ENCODE measurements at places on chromosomes 4 and X.

GRCh38 chr4:36328130-36328529, 46.7 kb downstream of the DTHD1 start:
- no peaks in the 10 kb centered on the region for H3K36me3 ChIP-seq
- no peaks in the 10 kb centered on the region for H3K27me3 ChIP-seq
- no peak for DNase-seq

DNA sequence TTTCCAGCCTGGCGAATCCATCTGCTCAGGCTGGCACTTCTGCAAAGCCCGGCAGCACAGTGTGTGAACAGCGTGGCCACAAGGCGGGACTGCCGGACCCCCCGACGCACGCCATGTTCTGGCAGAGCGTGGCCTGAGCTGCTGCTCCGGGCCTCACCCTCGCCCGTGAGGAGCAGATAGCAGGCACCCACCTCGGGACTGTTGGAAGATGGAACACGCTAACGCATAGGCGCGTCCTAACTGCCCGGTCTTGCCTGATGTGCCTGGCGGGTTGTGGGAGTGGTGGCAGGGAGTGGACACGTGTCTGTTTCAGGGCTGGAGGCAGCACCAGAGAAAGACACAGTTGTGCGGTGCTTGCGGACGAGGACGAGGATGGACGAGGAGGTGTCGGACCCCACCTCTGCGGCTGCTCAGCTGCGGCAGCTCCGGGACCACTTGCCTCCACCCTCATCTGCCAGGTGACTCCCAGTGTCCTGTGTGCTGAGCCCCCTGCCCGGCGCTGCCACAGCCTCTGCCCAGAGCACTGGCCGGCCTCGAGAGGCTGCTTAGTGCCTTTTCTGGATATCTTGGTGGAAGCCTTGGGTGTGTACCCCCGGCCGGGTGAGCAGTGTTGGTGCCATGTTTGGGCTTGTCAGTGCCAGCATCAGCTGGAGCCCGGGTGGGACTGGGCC, 28.2 kb downstream of the UVSSA start:
- no peaks in the 10 kb centered on the region for H3K27me3 ChIP-seq
- peaks cover 31% of the 10 kb centered on the region for H3K36me3 ChIP-seq
- DNase-seq, result no peak
- no peak overlapping the region for H3K27ac ChIP-seq

DNA sequence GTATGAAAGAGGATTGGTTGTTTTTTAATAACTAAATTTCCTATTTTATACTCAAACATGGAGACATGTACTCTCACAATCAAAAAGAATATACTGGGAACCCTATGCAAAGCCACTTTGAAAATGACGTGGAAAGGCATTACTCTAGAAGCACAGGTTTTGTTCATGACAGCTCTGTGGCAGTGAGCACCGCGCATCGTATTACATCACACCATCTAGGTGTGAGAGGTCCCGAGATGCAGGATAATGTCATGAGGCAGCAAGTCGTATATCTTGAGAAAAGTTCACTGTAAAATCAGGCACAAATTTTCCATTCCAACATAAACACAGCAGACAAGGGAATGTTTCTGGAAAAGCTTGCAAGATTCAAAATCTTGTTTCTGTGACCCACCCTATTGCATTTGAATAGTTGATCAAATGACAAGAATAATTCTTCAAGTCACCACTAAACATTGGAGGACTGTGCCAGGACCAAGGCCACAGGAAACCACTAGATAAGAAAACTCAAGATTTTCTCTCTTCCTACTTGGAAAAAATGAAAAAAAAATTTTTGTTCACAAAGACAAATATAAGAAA, 127.6 kb downstream of the LDB2 start:
- H3K27me3 ChIP-seq, result peaks cover 61% of the 10 kb centered on the region
- no peaks in the 10 kb centered on the region for H3K4me1 ChIP-seq
- no peak for DNase-seq
- H3K4me3 ChIP-seq, result no peak overlapping the region
- no peak overlapping the region for H3K27ac ChIP-seq
- H3K36me3 ChIP-seq, result no peaks in the 10 kb centered on the region

- no peak overlapping the region for H3K27ac ChIP-seq
- no peak overlapping the region for H3K4me3 ChIP-seq
- DNase-seq, result peak; percentile 81
- H3K4me1 ChIP-seq, result no peaks in the 10 kb centered on the region
- no peaks in the 10 kb centered on the region for H3K27me3 ChIP-seq
Measured at GRCh38 chr4:179867300-179867878, 2375.8 kb upstream of the TENM3 start.

DNA sequence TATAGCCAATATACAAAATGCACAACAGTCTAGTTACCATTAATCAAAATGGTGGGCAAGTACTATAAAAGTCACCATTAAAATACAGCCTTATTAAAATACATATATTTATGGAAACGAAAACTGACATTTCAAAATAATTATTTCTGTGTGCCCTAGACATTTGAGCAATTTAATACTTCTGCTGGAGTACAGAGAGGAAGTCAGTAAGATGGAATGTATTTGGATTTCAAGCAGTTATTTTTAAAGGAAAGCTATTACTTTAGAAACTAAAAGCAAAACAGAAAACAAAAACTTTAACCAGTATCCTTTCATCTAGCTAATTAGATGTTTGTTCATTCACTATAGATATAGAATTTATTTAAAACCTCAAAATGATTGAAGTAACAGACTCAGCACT, 37.8 kb upstream of the TLR2 start:
- no peak overlapping the region for H3K4me3 ChIP-seq
- H3K36me3 ChIP-seq, result no peaks in the 10 kb centered on the region
- H3K27ac ChIP-seq, result no peak overlapping the region
- no peaks in the 10 kb centered on the region for H3K27me3 ChIP-seq
- no peak for DNase-seq
- peaks cover 9% of the 10 kb centered on the region for H3K4me1 ChIP-seq

DNA sequence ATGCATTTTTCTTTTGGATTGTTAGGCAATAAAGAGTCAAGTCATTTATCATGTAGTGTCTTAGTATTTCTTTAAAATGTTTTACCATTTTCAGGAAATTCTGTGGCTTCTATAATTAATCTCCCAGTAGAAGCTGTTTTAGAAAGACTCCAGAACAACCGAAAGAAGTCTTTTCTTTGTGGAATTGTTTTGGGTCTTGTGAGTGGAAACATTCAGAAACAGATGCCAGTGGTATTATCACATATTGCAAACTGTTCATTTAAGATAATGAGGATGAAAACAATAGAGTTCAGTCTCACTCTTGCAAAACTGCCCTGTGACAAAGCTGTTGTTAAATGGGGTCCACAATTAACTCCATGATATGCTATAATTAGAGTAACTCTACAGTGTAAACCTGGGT, 211.2 kb upstream of the KIT start:
- no peak overlapping the region for H3K4me3 ChIP-seq
- peaks cover under 1% of the 10 kb centered on the region for H3K27me3 ChIP-seq
- no peaks in the 10 kb centered on the region for H3K36me3 ChIP-seq
- H3K4me1 ChIP-seq, result no peaks in the 10 kb centered on the region

DNA sequence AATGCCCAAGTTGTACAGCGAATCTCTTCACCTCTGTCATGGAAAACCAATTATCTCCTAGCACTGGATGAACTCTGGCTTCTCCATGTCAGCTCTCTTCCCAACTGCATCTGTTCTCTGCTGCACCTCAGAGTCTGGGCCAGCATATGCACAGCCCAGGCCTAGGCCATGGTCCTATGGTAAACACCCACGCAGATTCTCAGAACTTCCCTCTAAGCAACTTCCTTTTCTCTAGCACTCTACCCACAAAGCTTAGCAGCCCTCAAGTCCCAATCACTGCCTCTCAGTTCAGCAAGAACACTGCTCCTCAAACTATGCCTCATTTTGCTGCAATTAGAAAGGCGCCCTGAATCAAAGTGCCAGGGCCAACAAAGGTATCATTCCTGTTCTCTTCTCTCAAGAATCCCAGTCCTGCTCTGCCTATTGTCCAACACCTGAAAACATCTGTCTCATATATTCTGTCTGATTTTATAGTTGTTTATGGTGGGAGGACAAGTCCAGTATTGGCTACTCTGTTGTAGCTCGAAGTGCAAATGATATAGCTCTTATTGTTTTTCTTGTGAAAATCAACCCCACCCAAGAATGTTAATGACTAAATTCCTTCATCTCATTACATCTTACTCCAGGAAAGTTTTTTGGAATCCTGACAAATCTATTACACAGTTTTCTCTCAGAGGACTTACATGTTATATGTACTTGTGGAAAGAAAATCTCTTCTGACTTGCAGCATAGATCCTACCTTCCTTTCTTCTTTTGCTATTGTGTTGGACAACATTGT, 85.4 kb downstream of the DCHS2 start:
- no peak overlapping the region for H3K27ac ChIP-seq
- H3K36me3 ChIP-seq, result no peaks in the 10 kb centered on the region
- DNase-seq, result no peak

DNA sequence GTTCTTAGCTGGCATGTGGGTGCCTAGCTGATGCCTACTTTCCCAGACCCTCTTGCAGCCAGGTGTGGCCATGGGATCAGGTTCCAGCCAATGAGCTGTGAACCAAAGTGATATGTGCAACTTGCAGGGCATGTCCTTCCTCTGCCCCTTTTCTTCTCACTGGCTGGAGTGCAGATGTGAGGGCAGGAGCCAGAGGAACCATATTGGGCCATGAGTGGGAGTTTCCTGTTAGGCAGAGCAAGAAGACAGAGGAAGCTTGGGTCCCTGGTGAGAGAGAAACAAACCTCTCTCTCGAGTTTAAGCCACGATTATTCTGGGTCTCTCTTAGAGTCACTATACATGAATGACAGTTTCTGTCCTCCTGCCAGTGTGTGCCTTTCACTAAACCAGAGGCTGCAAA, 120.4 kb upstream of the STX18 start:
- no peak overlapping the region for H3K4me3 ChIP-seq
- H3K4me1 ChIP-seq, result peaks cover 18% of the 10 kb centered on the region

- H3K27ac ChIP-seq, result peak overlapping the region; percentile 36
- H3K4me3 ChIP-seq, result no peak overlapping the region
Measured at GRCh38 chrX:45714866-45715265, 514.2 kb upstream of the DIPK2B start.

- peaks cover 64% of the 10 kb centered on the region for H3K27me3 ChIP-seq
- H3K4me3 ChIP-seq, result no peak overlapping the region
- peaks cover 4% of the 10 kb centered on the region for H3K4me1 ChIP-seq
- no peak overlapping the region for H3K27ac ChIP-seq
- H3K36me3 ChIP-seq, result no peaks in the 10 kb centered on the region
Measured at GRCh38 chrX:113274345-113274744, 433.7 kb upstream of the AMOT start.

- H3K4me3 ChIP-seq, result no peak overlapping the region
- DNase-seq, result no peak
- H3K27me3 ChIP-seq, result no peaks in the 10 kb centered on the region
Measured at GRCh38 chr4:113677325-113677724, 84.2 kb downstream of the CAMK2D start.

DNA sequence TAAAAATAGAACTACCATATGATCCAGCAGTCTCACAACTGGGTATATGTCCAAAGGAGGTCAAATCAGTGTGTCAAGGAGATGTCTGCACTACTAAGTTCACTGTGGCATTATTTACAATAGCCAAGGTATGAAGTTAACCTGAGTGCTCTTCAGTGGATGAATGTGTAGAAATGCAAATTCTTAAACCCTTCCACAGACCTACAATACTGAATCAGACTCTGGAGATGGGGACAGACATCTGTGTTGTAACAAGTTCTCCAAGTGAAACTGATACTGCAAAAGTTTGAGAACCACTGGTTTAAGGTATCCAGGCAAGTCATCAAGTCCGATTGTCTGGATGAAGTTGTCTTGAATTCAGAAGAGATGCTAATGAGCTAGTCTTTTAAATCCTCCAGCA, 38.5 kb downstream of the SMAD1 start:
- no peak overlapping the region for H3K27ac ChIP-seq
- peaks cover 6% of the 10 kb centered on the region for H3K36me3 ChIP-seq
- H3K27me3 ChIP-seq, result no peaks in the 10 kb centered on the region
- H3K4me1 ChIP-seq, result peaks cover 5% of the 10 kb centered on the region
- H3K4me3 ChIP-seq, result no peak overlapping the region

GRCh38 chr4:146191766-146192458, 16.4 kb downstream of the LSM6 start:
- DNase-seq, result no peak
- no peaks in the 10 kb centered on the region for H3K4me1 ChIP-seq
- peaks cover 41% of the 10 kb centered on the region for H3K36me3 ChIP-seq
- no peak overlapping the region for H3K4me3 ChIP-seq

DNA sequence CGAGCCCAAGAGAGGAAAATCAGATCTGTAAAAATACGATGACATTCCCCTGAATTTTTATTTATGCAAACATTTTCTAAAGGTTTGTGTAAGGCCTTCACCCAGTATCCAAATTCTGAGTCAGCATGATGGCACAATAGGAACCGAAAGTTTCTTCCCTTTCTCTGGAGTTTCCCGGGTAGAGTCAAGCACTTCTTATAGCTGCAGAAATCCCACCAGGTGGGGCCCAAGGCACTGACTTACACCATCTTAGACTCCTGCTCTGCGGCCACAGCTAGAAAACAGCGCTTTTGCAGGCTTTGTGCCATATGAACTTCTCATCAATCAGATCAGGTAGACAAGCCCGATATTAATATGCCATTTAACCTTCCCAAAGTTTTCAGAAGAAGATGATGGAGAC, 13.4 kb downstream of the LEF1 start:
- no peaks in the 10 kb centered on the region for H3K4me1 ChIP-seq
- H3K4me3 ChIP-seq, result no peak overlapping the region
- H3K36me3 ChIP-seq, result no peaks in the 10 kb centered on the region
- peak; percentile 62 for DNase-seq
- peaks cover 11% of the 10 kb centered on the region for H3K27me3 ChIP-seq

DNA sequence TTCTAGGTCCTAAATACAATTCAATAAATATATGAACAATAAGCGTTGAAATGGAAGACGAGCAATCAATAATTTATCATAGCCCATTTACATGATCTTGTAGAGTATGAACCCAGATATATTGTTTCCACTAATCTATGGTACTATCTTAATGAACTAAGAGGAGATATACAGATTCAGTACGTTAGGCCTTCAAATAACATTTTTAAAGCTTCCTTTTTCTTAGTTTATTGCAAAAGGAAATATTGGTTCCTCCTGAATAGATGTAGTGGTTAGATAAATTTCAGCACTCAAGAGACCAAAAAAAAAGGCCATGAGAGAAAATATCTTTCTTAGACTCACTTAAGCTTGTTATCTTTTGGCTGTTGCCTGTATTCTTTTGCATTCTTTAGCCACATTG, 147.5 kb upstream of the PITX2 start:
- H3K4me1 ChIP-seq, result no peaks in the 10 kb centered on the region
- DNase-seq, result no peak
- no peak overlapping the region for H3K27ac ChIP-seq
- H3K4me3 ChIP-seq, result no peak overlapping the region

DNA sequence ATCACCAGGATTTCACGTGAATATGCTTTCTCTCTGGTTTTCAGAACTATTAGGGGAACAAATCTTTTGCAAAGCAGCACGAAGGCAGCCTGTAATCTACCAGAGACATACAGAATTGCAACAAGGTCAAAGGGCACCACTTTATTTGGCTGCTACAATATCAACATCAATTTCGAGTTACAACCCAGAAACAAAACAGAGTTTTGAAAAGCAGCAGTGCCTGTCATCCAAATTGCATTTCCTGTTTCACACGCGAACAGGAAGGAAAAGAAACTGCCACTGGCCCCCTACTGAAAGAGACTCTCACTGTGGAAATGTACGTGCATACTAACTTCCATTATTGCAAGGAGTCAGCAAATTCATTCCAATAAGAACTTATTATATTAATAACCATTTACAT, 17.1 kb upstream of the C1QTNF7 start:
- no peaks in the 10 kb centered on the region for H3K36me3 ChIP-seq
- DNase-seq, result no peak
- peaks cover 5% of the 10 kb centered on the region for H3K4me1 ChIP-seq
- no peaks in the 10 kb centered on the region for H3K27me3 ChIP-seq
- H3K27ac ChIP-seq, result no peak overlapping the region

All from MCF 10A (cell line).